CD4-positive, alpha-beta memory T cell (primary cell): ENCODE measurements at places on chromosomes 12 and 14.

DNA sequence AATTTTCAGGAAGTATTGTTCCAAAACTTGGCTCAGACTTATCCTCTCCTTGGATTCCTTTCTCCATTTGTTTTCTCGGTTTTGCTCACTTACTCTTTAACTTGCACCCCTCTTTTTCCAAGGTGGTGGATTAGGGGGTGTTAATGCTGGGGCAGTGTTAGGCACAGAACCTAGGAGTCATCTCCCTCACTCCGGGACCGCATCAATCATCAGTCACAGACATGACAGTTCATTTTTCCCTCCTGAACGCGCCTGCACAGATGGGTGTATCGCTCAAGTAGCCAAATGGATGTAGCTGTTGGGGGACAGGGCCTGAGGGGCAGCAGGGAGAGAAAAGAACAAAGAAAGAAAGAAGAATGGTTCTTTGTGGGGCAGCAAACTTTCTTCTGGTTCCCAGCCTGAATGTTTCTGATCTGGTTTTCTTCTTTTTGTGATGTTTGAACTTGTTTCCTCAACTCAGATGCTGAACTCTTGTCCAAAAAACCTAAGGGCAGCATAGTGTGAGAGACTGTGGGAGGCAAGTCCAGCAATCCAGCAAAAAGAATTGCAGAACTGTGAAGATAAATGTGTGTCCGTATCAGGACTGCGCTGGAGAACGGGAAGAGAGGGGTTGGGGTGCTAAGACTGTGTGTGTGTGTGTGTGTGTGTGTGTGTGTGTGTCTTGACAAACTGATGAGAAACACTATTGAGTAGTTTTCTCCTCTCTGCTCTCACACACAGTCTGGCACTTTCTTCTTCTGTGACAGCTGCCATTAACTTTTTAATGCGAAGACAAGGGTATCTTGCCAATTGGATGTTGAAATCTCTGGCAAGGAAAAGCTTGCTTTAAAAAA, 131.1 kb downstream of the FBXL14 start:
- no peak for DNase-seq

DNA sequence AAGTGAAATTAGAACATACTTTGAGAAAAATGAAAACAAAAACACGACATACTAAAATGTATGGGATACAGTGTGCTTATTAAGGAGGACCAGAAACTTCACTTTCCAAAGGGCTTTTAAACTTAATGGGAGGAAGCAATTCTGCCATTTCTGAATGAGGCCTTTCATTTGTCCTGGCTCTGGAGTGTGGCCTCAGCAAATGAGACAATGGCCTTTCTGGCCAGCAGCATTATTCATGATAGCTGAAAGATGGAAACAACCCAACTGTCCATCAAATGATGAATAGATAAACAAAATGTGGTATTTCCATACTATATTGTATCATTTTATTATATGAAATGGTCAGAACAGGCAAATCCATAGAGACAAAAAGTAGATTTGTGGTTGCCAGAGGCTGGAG, 338.6 kb downstream of the CEP128 start:
- no peak for DNase-seq

DNA sequence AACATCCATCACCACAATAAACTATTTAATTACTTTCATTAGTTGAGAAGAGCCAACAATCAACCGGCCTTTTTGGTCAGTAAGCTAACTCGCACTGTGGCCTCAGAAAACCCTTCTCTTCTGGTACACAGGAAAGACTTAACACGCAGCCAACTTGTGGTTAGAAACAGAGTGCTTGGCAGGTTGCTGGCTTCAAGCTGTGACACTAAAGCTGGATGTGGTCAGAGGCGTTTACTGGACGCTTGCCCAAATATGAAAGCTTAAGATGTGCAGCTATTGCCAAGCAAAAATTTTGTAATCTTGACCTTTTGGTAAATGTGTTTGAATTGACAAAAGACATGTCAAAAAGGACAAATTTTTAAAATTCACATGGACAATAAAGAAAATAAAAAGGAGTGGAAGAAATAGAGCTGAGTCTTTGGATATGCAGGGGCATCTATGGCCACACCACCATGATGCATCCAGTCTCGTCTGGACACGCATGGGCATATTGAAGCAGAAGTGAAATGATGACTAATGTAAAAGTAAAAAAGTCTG, 2.6 kb upstream of the KLRK1 start:
- DNase-seq, result no peak

GRCh38 chr12:52023182-52023975, 16.6 kb downstream of the TAMALIN start:
- DNase-seq, result peak; percentile 87

DNA sequence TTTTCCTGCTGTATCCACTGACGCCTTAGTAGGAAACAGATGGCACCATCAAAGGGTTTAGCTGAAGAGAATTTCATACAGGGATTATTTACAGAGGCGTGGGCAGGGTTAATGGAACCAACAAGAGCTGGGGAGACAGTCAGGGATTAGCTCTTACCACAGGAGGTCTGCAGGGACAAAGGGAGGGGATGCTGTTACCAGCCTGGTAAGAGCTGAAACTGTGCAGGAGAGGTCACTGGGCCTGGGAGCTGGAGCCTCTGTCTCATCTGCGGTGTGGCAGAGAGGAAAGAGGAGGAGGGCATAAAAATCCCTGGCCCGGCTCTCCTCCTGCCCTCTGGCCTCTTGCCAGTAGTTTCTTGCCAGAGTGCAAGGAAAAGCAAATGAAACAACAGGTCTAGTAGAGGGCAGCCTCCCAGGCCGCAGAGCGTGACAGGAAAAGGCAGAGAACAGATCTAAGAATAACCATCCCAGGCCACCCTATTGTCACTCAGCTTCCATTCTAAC, 18.9 kb upstream of the POC1B start:
- DNase-seq, result no peak

DNA sequence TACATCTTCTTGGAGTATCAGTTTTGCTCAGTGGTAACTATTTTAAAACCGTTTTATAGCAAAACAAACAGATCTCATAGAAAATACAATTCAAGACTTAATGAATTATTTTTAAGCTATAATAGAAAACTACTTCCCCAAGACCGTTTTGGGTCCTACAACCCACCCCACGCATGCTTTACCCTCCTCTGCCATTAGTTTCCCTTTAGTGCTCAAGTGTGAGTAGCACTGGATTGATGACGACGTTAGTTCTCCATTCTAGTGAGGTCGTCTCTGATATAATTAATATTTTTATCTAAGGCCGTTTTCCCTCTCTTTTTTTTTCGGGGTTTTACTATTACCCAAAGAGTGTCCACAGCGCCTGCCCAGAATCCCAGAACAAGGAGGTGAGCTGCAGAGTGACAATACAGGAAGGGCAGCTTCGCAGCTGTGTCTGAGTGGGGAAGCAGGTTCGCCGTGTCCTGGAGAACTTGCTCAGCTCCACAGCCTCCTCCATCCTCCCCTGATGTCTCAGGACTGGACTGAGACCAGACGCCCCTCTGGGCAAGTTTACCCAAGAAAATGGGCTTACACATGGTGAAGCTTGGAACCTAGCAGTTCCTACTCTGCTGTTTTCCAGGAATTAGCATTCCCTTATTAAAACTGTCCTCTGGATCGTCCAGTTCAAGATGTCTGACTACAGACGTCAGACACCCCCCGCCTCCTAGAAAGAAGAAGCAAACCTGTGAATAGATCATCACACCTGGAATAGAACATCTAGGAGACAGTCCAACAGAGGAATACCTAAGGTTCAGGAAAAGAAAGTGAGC, 31.9 kb upstream of the MON2 start:
- DNase-seq, result no peak
